Vagina (tissue), 2 donors: ENCODE measurements at places on chromosomes 1 and 21. TPM values are rescaled to one million over a fixed set of nuclear protein-coding genes. Genes with fewer than 3 reads are reported as not detected.

GRCh38 chr1:53552146-53552861 lies 93.1 kb downstream of the DMRTB1 start:
- no peak for DNase-seq
- H3K4me1 ChIP-seq, result no peaks in the 10 kb centered on the region
- H3K4me3 ChIP-seq, result no peak overlapping the region

- H3K36me3 ChIP-seq, result no peaks in the 10 kb centered on the region
- H3K27me3 ChIP-seq, result no peaks in the 10 kb centered on the region
- H3K27ac ChIP-seq, result no peak overlapping the region
- no peak for DNase-seq
Measured at GRCh38 chr1:56972976-56973375, 7.2 kb upstream of the C8B start.

GRCh38 chr1:29128739-29129138 lies 5.0 kb upstream of the TMEM200B start:
- H3K27ac ChIP-seq, result no peak overlapping the region
- H3K4me3 ChIP-seq, result no peak overlapping the region
- H3K36me3 ChIP-seq, result no peaks in the 10 kb centered on the region
- H3K4me1 ChIP-seq, result peaks cover 20% of the 10 kb centered on the region
- no peaks in the 10 kb centered on the region for H3K27me3 ChIP-seq
- no peak for DNase-seq

DNA sequence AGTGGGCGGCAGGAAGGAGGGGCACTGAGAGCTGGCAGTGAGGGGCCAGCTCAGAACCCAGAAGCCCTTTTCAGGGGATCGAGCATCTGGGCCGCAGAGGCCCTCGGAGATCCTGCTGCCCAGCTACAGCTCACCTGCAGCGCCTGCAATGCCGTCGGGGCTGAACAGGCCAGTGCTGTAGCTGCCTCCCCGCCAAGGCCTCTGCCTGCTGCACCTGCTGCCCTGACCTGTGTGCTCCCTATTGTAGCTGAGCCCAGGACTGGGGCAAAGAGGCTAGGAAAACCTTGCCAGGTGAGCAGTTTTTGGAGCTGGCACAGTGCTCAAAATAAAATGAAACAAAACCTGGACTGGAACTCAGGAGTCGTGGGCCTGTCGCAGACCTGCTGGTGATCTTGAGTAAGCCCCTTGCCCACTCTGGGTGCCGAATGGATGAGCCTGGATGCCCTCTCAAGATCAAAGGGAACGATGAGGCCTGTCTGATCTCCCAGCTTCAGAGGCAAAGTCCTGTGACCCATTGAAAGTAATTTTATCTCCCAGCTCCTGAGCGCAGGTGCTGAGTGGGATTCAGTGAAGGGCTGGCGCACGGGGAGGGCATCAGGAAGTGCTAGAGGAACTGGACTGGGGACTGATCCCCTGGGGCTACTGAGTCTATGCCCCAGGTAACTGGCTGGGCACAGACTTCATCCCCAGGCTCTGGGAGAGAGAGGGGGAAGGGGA lies 154.6 kb downstream of the FOXD2 start:
- DNase-seq, result no peak
- H3K4me3 ChIP-seq, result no peak overlapping the region
- no peak overlapping the region for H3K27ac ChIP-seq

DNA sequence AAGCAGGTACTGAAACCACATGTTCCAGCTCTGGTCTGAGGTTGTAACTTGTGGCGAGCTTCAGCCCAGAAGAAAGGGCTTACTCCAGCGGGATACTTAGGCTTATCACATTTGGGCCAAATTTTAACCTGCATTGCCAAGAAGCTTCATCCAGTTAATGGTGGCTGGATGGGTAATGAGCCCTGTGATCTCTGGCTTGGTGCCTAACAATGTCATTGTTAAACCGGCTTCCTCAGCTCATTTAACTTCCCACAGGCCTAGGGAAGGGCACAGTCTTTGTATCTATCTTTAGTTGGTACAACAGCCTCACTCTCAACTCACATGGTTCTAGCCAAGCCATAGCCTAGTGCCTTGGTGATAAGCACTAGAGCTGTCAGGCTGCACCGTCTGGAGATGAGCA lies 43.6 kb upstream of the CCDC190 start:
- DNase-seq, result no peak
- no peaks in the 10 kb centered on the region for H3K27me3 ChIP-seq
- no peaks in the 10 kb centered on the region for H3K36me3 ChIP-seq

GRCh38 chr1:112272101-112272772 lies 123.8 kb upstream of the CTTNBP2NL start:
- H3K27ac ChIP-seq, result no peak overlapping the region
- no peaks in the 10 kb centered on the region for H3K27me3 ChIP-seq
- no peak overlapping the region for H3K4me3 ChIP-seq
- peaks cover 7% of the 10 kb centered on the region for H3K4me1 ChIP-seq
- no peaks in the 10 kb centered on the region for H3K36me3 ChIP-seq
- no peak for DNase-seq

DNA sequence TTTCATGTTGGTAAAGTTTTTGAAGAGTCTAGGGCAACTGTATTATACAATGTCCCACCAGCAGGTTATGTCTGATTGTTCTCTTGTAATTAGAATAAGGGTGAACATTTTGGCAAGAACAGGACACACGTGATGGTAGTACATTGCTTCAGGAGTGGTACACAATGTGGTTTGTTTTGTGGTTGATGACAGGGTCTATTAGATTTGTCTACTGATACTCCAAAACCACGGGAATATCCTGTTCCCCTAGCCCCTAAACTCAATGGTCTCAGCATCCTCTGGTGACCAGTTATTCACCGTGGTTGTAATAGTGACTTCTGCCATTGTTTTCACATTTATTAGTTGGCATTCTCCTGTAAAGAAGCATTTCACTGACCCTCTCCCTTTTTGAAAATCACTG lies 22.1 kb upstream of the ACTA1 start:
- no peak for DNase-seq
- no peak overlapping the region for H3K27ac ChIP-seq
- H3K4me3 ChIP-seq, result no peak overlapping the region
- H3K36me3 ChIP-seq, result peaks cover 48% of the 10 kb centered on the region
- H3K27me3 ChIP-seq, result no peaks in the 10 kb centered on the region

DNA sequence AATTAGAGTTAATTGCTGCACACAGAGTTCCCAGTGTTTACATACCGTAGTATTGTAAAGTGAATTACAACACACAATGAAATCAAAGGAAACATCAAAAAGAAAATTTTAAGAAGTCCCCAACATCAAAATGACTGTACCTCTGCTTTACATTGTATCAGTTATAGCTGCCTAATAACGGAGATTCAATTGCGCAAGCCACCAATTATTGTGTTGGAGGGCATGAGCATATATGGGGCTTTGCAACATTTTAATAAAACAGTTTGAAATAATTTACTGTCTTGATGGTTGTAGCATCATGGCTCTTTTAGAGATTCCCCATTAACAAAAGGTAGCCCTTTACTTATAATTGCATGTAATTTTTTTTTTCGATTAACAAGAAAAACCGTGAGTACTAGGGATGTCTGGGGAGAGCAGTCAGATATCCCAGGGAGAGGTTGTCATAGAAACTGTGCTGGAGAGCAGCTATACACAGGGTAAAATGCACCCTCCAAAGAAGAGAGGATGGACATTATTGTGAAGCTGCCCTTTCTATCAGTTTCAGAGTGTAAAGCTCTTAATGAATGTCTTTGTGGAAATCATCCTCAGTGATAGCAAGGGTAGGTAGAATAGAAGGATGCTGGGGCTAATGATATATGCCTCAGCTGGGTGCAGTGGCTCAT lies 55.9 kb upstream of the BTG3 start:
- DNase-seq, result no peak
- H3K27ac ChIP-seq, result no peak overlapping the region
- H3K4me3 ChIP-seq, result no peak overlapping the region
- H3K36me3 ChIP-seq, result no peaks in the 10 kb centered on the region
- H3K4me1 ChIP-seq, result no peaks in the 10 kb centered on the region
- H3K27me3 ChIP-seq, result no peaks in the 10 kb centered on the region

DNA sequence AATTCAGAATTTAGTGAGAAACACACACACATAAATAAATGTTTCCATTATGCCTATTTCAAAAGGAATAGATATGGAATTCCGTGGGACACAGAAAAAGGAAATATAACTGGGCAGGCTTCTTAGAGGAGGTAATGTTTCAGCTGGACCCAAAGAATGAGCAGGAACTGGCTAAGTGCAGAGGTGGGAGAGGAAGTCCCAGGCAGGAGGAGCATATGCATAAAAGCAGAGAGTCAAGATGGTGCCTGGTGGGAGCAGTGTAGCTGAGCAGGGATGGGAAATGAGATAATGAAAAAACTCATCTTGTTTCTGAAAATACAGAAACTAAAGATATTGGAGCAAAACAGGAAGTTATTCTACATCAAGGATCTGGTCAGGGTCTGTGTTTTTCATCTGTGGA lies 115.2 kb upstream of the MAGI3 start:
- no peaks in the 10 kb centered on the region for H3K4me1 ChIP-seq
- DNase-seq, result no peak
- no peak overlapping the region for H3K27ac ChIP-seq
- H3K27me3 ChIP-seq, result no peaks in the 10 kb centered on the region

GRCh38 chr21:42396799-42397745 lies 1.2 kb upstream of the TMPRSS3 start:
- no peak for DNase-seq
- no peak overlapping the region for H3K27ac ChIP-seq
- H3K4me1 ChIP-seq, result no peaks in the 10 kb centered on the region
- no peaks in the 10 kb centered on the region for H3K36me3 ChIP-seq
- H3K27me3 ChIP-seq, result no peaks in the 10 kb centered on the region

GRCh38 chr1:225919906-225920305 lies 4.1 kb downstream of the PYCR2 start:
- H3K4me3 ChIP-seq, result no peak overlapping the region
- no peak for DNase-seq
- no peaks in the 10 kb centered on the region for H3K27me3 ChIP-seq
- H3K27ac ChIP-seq, result peak overlapping the region; percentile 57
- no peaks in the 10 kb centered on the region for H3K36me3 ChIP-seq

- no peaks in the 10 kb centered on the region for H3K4me1 ChIP-seq
- H3K27me3 ChIP-seq, result no peaks in the 10 kb centered on the region
- DNase-seq, result no peak
- H3K36me3 ChIP-seq, result no peaks in the 10 kb centered on the region
- H3K27ac ChIP-seq, result no peak overlapping the region
Measured at GRCh38 chr1:17135530-17135929, 16.3 kb upstream of the PADI2 start.

- no peak for DNase-seq
- no peak overlapping the region for H3K27ac ChIP-seq
- H3K36me3 ChIP-seq, result peaks cover 12% of the 10 kb centered on the region
- H3K4me3 ChIP-seq, result no peak overlapping the region
- no peaks in the 10 kb centered on the region for H3K27me3 ChIP-seq
- H3K4me1 ChIP-seq, result no peaks in the 10 kb centered on the region
Measured at GRCh38 chr1:39761016-39761415, 10.1 kb downstream of the OXCT2 start.

DNA sequence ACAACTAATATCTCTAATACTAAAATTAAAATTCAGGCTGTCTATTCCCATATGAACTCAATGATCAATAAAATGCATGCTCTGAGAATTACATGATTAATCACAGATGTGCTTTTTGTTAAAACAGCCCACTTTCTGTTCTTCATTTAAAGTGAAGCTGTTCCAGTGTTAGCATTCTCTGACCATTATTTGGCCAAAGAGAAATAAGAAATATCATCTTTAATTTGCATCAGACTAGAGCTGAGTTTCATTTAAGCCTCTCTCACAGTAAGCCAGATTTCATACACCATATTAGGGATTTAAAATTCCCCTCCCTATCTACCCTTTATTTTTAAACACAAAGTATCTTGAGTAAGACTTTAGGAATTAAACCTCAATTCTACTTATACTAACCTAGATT lies 261.6 kb downstream of the TPR start:
- no peak overlapping the region for H3K27ac ChIP-seq
- H3K27me3 ChIP-seq, result no peaks in the 10 kb centered on the region
- no peaks in the 10 kb centered on the region for H3K36me3 ChIP-seq

GRCh38 chr1:180252638-180253536 lies 22.8 kb downstream of the LHX4 start:
- no peaks in the 10 kb centered on the region for H3K4me1 ChIP-seq

- DNase-seq, result no peak
- H3K4me3 ChIP-seq, result peak overlapping the region; percentile 99
- H3K27me3 ChIP-seq, result no peaks in the 10 kb centered on the region
- H3K36me3 ChIP-seq, result peaks cover 4% of the 10 kb centered on the region
- peaks cover 49% of the 10 kb centered on the region for H3K4me1 ChIP-seq
Measured at GRCh38 chr1:183635099-183635605, 431 bp downstream of the ARPC5 start.

- peak overlapping the region; percentile 98 for H3K4me3 ChIP-seq
- peaks cover 24% of the 10 kb centered on the region for H3K4me1 ChIP-seq
- no peaks in the 10 kb centered on the region for H3K27me3 ChIP-seq
- peak overlapping the region; percentile 97 for H3K27ac ChIP-seq
Measured at GRCh38 chr1:171743081-171743870, 1.4 kb upstream of the VAMP4 start.

- peak overlapping the region; percentile 4 for H3K27ac ChIP-seq
- H3K36me3 ChIP-seq, result no peaks in the 10 kb centered on the region
- H3K4me3 ChIP-seq, result no peak overlapping the region
- no peak for DNase-seq
Measured at GRCh38 chr1:1161683-1162079, 12.0 kb upstream of the TTLL10 start.

DNA sequence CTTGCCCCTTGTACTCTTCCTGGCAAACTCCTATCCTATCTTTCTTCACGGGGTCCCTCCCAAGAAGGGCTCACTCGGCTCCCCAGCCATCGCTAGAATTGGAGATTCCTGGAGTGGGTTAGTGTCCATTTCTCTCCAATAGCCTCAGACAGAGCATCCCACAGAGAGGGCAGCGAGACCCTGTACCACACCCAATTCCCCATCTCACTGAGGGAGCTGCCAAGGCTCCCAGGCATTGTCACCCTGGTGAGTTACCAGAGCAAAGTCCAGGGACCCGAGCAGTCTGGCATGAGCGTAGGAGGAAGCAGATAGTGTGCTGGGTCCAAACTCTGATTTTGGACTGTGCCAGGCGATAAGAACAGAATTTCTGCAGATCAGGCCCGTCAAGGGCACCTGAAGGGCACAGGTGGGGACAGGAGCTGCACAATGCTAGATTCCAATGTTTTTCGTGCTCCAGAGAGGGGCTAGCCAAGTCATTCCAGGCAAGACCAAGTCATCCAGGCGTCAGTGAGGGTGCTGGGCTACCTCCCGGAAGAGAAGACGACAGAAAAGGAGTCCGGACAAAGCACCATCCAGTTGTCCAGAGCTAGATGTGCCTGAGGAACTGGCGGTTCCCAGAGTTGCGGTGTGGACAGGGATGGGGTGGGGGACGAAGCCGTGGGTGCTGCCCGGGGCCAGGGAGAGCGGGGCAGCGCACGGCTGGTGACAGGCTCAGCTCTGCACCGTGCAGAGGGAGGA lies 15.3 kb downstream of the AKR7A3 start:
- no peak for DNase-seq
- H3K4me1 ChIP-seq, result no peaks in the 10 kb centered on the region
- H3K27ac ChIP-seq, result no peak overlapping the region
- H3K4me3 ChIP-seq, result no peak overlapping the region

CAMSAP2 gene
- 30.0 TPM for total RNA-seq

NPL gene
- 16.2 TPM for total RNA-seq

C8A gene
- total RNA-seq, result not detected

SPRR2F gene
- total RNA-seq, result 2.5 TPM

OR2T2 gene
- not detected for total RNA-seq

LRRC38 gene
- 2.5 TPM for total RNA-seq

FMO3 gene
- total RNA-seq, result 0.98 TPM

ZYG11A gene
- 0.74 TPM for total RNA-seq

AMY1A gene
- not detected for total RNA-seq

SNIP1 gene
- total RNA-seq, result 16.5 TPM
